ENCODE measurements at places on chromosomes 12 and 14.

DNA sequence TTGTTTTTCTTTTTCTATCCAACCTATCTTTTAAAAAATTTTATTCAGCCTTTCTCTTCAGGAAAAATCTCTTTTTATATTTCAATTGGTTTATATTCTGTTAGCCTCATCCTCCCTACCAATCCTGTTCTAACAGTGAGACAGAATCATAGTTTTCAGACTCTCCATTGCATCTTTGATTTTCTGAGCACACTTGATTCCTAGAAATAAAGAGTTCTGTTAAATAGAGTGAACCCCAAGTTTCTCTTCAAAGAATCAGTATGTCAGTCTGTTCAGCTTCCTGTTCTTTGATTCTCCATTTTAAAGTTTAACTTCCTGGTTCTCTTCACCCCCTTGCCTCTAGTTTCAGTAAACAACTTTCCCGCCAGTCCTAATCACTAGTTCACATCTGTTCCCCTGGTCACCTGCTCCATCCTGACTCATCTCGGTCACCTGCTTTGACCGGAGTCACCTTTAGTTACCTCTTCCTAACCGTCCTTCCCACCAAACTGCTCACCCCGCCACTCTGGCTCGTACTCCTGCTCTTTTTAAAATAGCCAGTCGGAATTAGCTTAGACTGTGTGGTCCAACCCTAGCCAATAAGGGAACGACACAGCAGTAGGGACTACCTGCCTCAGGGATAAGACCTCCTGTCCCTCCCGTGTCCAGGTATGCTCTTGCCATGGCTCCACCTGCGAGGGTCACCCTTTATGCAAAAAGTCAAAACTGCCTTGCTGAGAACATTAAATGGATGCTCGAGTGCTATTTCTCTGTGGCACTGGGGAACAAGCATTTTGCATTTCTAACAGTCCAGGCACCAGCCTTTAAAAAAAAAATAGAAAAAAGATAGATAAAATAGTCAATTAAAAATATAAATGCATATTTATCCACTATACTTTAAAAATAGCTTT lies 48.4 kb downstream of the DDX51 start:
- DNase-seq = no peak

DNA sequence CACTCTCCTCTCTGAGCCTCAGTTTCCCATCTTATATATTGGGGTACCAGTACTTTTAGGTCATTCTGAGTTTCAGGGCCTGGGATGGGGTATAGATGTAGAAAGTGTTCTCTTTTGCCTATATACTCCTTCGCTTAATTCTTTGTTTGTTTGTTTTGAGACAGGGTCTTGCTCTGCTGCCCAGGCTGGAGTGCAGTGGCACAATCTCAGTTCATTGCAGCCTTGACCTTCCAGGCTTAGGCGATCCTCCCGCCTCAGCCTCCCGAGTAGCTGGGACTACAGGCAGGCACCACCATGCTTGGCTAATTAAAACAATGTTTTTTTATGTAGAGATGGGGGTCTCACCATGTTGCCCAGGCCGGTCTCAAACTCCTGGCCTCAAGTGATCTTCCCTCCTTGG lies 152.1 kb downstream of the AACS start:
- no peak for DNase-seq

GRCh38 chr14:22282949-22283348 lies 306.1 kb downstream of the DAD1 start:
- DNase-seq = no peak

DNA sequence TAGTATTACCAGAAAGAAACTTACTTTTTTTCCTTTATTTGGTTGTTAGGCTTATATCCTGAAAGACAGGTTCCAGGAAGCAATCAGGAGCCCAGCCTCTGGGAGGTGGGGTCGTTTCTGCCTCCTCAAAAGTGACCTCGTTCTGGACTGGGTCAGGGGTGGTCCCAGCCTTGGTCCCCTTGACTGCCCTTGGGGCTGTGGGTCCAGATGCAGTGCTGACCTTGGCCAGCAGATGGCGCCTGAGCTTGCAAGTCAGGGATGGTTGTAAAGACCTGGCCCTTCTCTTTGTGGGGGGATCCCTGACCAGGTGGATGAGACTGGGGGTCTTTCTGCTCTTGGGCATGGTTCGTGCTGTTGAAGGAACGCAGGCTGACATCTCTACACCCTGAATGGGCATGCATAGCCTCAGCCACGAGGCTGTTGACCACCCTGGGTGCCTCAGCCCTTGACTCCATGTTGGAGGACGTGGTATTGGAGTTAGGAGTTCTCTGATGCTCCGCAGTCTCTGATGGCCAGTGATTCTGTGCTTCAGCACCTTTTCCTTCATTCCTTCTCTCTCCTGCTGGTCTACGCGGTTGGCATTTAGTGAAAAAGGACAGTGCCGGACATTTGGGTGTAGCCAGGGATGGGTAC lies 62.4 kb downstream of the ADCK1 start:
- peak; percentile 67 for DNase-seq

- DNase-seq = no peak
Observed at GRCh38 chr12:113933201-113933786, 32.8 kb downstream of the RBM19 start.

DNA sequence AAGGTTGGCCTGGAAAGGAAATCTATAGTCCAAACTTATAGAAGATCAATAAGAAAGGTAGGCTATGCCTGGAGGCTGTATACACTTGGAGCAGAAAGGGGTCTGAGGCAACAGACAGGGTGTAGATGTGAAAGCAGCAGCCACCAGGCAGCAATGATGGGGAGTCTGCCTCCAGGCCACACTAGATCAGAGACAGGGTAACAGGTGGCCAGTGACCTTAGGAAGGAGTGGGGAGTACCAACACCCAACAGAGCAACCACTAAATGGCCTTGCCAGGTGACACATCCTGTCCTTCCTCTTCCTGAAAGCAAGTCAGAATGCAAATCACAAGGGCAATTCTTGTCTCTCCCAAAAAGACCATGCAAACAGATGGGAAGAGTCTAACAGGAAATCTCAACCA lies 46.4 kb upstream of the NID2 start:
- no peak for DNase-seq

DNA sequence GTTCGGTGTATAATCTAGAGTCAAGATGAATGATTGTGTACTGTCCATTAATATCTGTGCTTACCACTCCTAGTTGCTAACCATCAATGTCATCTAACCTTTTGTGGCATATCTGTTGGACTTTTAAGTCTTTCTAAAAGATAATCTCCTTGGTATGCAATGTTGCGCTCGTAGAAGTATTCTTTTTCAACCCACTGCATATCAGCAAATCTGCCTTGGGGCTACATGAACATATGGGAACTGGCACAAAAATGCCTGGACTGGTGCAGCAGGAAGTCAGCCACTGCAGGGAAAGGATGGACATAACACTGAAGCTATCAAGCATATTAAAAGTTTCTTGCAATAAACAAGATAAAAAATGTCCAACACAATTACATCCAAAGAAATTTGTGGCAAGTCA lies 124.3 kb upstream of the SLC38A4 start:
- DNase-seq = no peak

GRCh38 chr14:102939820-102940561 lies 17.5 kb downstream of the AMN start:
- no peak for DNase-seq

GRCh38 chr14:100901391-100902183 lies 1.9 kb downstream of the RTL1 start:
- DNase-seq = no peak

DNA sequence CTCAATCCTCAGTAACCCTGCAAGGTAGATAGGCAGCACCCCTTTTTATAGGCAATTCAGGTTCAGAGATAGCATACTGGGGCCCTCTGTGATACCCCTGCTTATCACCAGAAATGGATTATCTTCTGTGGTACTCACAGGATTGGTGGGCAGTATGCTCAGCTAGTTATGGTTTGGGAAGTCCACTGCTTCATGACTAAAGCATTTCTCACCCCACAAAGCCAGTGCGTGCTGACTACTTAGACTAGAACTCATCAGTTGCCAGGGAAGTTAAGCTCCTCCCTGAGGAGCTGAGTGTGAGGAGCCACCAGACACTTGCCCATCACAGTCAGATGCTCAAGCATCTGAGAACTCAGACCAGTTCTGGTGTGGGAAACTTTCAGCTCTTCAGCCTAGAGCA lies 76.3 kb downstream of the SCAF11 start:
- DNase-seq = no peak

- no peak for DNase-seq
Observed at GRCh38 chr14:68894802-68895703, 84.0 kb downstream of the ACTN1 start.

DNA sequence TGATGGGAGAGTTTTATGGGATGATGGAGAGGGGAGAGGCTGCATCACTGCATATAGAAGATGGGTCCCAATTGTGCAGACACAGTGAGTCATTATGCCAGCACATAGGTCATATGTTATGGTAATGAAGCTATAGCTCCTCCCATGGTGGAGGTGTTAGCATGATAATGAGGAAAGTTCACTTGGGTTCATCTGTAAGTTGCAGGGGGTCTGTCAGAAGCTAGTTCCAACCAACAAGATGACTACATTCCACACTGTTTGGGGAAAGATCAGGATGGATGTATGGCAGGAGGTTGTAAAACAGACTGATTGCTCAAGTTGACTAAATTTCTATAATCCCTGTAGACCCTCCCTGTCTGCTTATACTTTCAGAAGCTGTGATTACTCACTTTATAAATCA lies 561.3 kb downstream of the C12orf50 start:
- no peak for DNase-seq

DNA sequence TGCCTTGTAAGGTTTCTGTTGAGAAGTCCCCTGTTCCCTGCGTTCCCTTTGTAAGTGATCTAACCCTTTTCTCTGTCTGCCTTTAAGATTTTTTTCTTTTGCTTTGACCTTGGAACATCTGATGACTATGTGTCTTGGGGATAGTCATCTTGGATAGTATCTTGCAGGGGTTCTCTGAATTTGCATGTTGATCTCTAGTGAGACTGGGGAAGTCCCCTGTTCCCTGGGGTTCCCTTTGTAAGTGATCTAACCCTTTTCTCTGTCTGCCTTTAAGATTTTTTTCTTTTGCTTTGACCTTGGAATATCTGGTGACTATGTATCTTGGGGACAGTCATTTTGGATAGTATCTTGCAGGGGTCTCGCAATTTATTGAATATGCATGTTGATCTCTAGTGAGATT lies 38.2 kb upstream of the TMX1 start:
- no peak for DNase-seq

DNA sequence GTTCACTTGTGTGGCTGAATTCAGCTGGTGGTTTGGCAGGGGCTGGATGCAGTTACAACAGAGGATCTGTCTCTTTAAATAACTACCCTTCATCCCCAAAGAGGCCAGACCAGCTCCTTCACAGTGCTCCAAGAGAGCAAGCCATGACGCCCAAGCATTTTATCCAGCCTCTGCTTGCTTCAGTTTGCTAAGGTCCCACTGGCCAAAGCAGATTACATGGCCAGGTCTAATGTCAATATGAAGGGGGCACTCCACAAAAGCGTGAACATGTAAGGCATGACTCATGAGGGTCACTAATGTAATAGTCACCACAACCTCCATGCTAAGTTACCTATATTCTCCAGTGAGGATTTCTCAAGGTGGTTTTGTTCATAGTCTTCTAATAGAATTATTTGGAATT lies 62.9 kb downstream of the MARK3 start:
- no peak for DNase-seq

GRCh38 chr14:33375786-33376185 lies 437.1 kb downstream of the NPAS3 start:
- no peak for DNase-seq

- no peak for DNase-seq
Observed at GRCh38 chr12:116142936-116143898, 134.3 kb downstream of the MED13L start.

DNA sequence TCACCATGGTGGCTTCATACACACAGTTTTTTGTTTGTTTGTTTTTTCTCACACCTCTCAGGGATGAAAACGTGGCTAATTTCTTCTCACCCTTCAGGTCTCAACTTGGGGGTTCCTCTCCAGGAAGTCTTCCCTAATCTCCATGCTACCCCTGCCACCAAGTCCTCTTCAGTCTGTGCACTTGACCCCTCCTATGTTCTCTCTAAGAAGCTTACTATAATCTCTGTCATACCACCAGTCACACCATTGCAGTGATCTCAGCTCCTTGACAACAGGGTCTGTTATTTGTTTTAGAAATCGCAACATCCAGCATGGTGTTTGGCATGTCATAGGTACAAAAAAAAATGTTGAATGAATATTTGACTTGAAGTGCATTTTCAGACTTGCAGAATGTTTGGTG lies 83.4 kb downstream of the PRORP start:
- no peak for DNase-seq

GRCh38 chr12:9668161-9669018 lies 1.1 kb upstream of the CLEC2D start:
- DNase-seq = no peak

GRCh38 chr14:70926235-70926830 lies 19.1 kb downstream of the PCNX1 start:
- DNase-seq = no peak

DNA sequence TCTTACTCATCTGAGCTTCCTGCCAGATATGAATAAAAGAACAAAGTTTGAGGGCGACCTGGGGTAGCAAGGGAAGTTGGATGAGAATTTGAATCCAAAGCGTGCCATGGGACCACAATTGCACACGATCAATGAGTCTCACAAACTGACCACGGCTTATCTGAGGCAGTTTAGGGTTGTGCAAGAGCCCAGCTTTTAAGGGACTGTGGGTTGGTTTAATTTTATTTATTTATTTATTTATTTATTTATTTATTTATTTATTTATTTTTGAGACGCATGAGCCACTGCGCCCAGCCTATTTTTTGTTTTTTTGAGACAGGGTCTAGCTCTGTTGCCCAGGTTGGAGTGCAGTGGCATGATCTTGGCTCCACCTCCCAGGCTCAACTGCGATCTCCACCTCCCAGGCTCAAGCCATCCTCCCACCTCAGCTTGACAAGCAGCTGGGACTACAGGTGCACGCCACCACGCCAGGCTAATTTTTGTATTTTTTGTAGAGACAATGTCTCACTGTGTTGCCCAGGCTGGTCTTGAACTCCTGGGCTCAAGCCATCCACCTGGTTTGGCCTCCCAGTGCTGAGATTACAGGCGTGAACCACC lies 1.1 kb downstream of the AMDHD1 start:
- no peak for DNase-seq

GRCh38 chr12:25583545-25583944 lies 30.5 kb upstream of the LMNTD1 start:
- DNase-seq = no peak

DNA sequence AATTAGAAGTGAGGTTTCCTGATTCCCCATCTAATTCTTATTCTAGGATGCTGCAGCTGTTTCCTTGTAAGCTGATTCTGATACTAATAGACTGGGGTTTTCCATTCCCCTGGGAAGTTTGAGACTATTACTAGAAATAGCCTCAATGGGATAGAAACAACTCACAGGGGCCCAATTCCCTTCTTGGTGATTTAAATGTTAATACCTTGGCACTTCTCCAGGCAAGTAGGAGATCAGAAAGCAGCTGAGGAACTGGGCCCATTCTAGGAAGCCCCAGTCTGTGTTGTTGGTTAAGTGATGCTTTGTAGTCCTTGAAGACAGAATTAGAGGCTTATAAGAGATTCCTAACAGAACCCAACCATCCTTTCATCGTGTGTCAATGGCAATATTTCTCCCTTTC lies 407.0 kb upstream of the SEL1L start:
- no peak for DNase-seq

DNA sequence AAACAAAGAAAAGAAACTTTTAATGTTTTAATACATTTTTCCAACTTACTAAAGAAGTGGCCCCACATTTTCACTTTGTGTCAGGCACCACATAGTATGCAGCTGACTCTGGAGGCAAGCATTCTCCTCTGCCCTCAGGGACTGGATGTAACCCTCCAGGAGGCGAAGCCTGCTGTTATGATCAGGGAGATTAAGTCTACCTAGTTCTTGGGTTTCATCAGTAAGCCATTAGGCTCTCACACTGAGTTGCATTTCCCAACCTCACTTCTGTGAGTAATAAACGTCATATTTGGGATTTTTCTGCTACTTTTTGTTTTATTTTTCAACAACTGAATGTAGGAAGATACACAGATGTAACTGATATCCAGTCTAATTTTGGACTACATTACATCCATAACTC lies 101.2 kb upstream of the LRFN5 start:
- DNase-seq = no peak
